Bronchial epithelial cell (primary cell): ENCODE measurements at places on chromosomes 2 and 18.

DNA sequence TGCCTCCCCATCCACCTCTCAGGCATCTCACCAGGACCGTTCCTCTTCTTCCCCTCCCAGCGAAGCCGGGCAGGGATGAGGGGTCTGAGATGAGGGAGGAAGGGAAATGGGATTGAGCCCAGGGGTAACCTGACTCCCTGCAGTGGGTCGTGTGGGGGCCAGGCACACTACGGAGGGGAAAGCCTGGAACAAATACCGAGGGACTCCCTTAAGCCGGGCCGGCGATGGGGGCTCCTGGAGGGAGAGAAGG is 250 bp upstream of the SPEG start:
- DNase-seq: no peak

DNA sequence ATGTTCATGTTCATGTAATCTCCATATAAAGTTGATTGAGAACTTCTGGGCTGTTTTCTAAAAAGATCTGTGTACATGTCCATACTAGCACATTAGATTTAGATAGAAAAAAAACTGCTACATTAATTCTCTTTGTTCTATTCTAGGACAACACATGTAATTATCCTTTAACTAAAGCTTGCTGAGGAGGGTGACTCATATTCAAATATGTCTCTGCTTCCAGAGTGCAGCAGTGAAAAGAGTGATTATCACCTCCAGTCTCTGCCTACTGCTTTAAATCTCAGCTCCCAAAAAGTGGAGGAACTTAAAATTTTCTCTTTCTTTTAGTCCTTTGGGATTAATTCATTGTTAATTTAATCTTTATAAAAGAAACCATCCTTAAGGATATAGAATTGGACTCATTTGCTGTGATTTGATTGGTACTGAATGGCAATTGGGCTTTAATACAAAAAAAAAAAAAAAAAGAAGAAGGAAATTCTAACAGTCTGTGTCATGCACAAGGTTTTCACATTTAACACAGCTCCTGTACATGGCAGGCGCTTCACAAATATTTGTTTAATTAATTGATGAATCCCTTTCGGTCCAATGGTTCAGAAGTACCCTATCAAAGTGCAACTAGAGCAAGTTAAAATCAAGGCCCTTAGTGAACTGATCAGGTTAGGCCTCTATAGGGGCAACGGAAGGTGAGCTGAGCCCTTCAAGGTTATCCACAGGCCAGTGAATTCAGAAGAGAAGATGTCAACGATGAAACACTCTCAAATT is 214.0 kb upstream of the KCNJ3 start:
- peak; percentile 16 for DNase-seq

DNA sequence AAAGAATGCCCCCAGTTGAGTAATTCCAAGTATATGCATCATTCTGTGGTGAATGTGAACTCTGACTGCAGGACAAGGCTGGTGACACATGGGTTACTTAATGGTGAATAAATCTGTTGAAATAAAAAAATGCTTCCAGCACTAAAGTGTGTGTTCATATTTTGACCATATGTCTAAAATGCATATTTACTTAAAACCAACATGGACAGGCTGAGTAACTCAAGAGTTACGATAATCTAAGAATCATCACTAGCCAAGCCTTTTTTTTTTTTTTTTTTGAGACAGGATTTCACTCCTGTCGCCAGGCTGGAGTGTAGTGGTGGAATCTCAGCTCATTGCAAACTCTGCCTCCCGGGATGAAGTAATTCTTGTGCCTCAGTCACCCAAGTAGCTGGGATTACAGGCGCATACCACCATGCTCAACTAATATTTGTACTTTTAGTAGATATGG is 47.1 kb upstream of the CCBE1 start:
- DNase-seq: peak; percentile 93

DNA sequence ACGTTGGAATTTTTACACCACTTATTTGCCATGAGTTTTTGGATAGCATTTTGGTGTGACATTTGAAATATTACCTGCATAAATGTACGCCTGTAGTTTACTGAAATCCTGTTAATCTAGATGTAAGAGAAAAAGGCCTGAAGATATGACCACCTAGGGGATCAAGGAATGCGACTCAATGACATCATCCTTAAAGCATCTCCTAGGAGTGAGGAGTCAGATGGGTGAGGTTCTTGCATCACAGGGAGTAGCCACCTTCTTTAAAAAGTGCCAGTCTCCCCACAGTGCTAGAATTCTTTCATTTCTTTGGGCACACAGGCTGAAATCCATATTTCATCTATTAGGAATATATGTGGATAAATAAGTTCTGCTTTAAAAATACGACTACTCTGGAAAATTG is 34.5 kb downstream of the ADCYAP1 start:
- DNase-seq: peak; percentile 55

DNA sequence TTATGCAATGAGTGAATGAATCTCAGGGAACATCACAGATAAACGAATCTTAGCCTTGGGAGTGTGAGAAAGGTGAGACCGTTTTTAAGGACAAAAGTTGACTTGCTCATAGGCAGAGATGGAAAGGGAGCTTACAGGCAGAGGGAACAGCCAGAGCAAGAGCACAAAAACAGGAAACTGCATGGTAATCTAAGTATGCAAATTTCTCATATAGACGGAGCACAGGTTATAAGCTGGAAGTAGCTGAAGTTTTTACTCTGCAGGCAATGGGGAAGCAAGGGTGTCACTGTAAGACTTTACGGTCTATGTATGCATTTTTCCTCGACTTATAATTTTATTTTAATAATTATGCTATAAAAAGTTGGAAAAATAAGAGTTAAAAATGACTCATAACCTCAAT is 44.8 kb upstream of the STRN start:
- no peak for DNase-seq

GRCh38 chr2:234691968-234692955 is 195.4 kb upstream of the ARL4C start:
- no peak for DNase-seq

DNA sequence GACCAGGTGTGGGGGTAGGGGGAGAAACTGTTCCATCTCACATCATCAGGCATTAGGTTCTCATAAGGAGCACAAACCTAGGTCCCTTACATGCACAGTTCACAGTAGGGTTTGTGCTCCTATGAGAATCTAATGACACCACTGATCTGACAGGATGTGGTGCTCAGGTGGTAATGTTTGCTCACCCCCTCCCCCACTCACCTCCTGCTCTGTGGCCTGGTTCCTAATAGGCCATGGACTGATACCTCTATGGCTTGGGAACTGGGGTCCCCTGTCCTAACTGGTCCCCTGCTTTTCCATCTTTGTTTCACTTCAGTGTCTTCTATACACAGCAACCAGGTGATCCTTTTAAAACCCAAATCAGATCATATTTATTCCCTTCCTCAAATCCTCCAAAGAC is 267.8 kb downstream of the TNS1 start:
- no peak for DNase-seq

DNA sequence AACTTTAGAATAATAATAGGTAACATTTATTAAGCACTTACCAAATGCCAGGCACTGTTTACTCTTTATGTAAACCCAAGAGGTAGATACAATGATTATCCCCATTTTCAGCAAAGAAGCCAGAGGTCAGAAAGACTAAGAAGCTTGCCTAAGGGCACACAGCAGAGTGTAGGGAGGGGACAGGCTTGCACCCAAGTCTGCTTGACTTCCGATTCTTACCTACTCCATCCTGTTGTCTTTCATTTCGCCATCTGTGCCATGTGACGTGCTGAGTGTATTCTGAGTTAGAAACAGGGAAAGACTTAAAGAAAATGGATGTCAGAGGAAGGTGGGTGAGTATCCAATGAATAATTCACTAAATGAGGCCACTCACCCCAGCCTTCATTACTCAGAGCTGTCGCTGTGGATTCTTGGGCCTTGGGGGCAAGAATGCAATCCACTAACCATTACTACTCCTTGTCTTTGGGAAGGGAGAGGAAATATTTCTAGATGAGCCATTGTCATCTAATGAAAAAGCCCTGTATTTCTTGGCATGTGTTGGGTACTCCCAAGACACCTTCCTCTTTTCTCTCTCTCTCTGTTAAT is 76.4 kb upstream of the BCL11A start:
- peak; percentile 16 for DNase-seq

DNA sequence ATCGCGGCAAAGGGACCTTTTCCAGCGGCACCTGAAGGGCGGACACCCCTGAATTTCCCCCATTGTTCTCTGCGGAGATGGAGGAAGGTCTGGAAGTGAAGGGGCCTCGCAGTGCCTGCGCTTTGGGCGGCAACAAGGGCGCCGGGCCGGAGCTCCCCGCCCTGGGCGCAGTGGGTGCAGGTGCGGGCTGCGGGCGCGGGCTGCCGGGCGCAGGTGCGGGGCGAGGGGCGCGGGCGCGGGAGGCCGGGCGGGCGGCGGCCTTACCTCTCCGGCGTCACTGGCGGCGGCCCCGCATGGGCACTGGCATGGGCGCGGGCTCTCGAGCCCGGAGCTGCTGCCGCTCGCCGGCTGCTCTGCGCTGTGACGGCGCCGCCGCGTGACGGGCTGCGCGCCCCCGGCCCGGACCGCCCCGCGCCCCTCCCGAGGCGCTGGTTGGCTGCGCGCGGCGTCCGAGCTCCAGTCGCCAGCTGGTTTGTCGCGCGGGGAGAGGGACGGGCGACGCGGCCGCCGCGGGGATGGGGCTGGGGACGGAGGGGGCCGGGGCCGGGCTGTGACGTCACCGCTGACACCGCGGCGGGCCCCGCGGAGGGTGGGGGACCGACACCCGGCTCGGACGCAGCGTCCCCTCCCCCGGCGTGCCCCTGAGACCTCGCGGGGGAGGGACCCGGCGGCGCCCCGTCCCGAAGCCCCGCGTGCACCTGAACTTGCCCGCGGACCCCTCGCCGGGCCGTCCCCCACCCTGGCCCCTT is at the start of gene KIF1A:
Gene KIF1A (minus strand): TSS at position 362 of the 749 bp plus-strand sequence. CDS start 22,467 bp downstream, outside the sequence.
- DNase-seq: no peak

DNA sequence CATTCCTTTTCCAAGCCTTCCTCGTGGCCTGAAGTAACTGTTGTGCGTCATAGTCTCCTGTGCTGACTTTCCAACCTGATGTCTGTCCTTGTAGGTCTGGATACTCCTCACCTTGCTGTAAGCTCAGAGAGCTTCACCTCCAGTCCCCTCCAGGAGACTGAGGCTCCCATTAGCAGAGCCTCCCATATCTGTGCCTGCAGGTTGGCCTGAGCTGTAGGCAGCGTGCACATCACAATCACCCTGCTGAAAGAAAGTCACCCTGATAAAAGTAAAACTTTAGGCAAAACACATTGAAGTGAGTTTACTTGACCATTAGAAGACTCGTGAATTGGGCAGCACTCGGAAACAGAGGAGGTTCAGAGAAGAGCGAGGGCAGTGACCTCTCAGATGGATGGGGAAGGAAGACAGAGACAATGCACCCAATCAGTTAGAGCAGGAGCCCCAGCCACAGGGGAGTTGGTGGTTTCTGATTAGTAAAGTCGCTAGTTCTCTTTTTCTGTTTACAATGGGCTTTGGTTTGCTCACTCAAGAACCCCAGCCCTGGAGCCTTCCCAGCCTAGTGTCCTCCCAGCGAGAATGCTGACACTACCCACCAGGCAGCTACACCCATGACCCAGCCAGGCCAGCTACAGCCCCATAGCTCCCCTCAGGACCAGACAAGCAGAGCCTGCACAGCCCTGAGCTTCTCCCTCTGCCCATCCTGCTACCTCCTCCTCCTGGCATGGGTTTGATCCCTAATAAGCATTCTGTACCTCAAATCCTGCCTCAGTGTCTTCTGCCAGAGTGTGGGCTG is 12.1 kb upstream of the TPO start:
- DNase-seq: no peak

DNA sequence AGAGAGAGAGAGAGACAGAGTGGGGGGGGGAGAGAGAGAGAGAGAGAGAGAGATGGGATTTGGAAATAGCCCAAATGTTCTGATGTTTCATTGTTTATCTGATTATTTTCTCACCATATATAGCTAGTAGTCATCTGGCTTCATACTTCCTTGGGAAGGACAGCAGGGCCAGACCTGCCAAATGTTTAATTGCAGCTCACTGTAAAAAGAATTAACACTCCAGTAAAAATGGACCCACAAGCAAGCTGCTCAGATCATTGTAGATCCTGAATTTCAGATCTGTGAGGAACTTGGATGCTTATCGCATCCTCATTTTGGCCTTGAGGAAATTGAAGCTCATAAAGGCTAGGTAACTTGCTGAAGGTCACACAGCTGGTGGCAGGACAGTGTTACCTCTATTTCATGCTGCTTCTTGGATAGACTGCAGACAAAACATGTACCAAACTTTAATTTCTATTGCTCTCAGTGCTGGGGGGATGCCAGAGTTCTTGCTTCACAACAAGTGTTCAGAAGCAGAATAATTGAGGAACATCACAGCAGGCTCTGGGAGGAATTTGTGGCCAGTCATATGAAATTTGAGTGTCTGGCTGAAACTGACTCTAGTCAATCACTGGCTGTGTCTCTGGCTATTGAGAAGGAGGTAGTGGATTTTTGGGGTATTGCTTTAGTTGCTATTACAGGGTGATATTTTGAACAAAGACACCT is 223.5 kb downstream of the PIK3C3 start:
- DNase-seq: no peak
